Activated CD4-positive, alpha-beta T cell treated with anti-CD3 and anti-CD28 coated beads for 36 hours (primary cell): ENCODE measurements at places on chromosomes 1 and 21. TPM values are rescaled to one million over a fixed set of nuclear protein-coding genes. Genes with fewer than 3 reads are reported as not detected.

DNA sequence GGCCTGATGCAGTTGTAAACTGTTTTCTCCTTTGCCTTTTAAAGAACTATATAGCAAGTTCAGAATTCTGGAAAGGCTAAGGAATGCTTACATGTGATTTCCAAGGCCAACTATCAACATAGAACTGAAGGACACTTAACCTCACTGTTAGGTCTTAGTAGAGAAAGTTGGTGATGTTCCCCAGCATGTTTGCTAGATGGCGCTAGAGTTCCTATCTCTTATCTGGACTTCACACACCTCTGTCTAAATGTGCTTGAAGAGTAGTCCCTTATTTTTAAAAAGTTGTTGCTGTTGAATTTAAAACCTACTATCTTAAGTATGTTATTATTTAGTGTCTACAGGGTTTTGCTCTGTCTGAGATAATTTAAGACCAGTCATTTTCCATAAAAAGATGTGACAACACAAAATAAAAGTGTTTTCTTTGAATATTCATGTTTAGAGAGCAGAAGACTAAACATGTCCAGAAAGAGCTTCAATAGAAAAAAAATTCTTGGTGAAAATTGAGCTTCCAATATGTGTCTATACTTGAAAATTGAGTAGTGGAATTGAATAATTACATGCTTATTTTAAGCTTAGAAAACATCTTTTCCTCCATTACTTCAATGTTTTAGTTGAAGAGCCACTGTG lies 237.3 kb downstream of the S1PR1 start:
- H3K27me3 ChIP-seq: no peaks in the 10 kb centered on the region
- H3K4me1 ChIP-seq: no peaks in the 10 kb centered on the region
- H3K4me3 ChIP-seq: no peak overlapping the region
- peaks cover 9% of the 10 kb centered on the region for H3K36me3 ChIP-seq

DNA sequence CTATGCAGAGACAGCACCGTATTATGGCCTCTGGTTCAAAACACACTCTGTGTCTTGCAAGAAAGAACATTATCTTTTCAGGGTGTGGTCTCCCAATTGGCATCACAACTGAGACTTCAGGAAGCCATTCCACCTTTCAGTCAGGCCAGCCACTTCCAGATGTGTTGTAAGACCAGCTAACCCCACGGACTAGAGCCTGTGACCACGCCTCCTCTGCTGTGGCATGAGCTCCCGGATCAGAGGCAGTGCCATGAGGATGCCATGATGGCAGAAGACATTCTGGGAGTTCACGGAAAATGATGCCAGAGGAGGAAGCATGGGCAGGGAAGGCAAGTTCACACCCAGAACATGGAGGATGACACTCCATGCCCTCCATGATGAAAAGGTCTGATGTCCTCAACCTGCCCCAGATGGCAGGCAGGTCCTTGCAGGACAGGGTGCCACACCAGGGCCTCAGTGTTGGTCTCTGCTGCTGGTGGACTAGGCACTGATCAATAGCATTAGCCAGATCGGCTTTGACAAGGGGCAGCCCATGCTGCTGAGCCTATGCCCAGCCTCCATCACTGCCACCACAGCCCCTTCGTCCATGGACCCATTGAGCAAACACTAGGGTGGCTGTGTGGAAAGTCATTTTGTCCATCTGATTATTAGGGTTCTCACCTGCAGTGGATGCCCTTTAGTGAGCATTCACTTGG lies 341.6 kb downstream of the MATN1 start:
- DNase-seq: no peak
- no peak overlapping the region for H3K4me3 ChIP-seq
- H3K36me3 ChIP-seq: no peaks in the 10 kb centered on the region
- H3K27ac ChIP-seq: no peak overlapping the region

Gene C1QA
- not detected for total RNA-seq

GRCh38 chr1:151367658-151368392 lies 4.7 kb downstream of the SELENBP1 start:
- no peaks in the 10 kb centered on the region for H3K27me3 ChIP-seq
- H3K4me3 ChIP-seq: no peak overlapping the region
- H3K27ac ChIP-seq: no peak overlapping the region
- H3K36me3 ChIP-seq: no peaks in the 10 kb centered on the region
- DNase-seq: no peak

DNA sequence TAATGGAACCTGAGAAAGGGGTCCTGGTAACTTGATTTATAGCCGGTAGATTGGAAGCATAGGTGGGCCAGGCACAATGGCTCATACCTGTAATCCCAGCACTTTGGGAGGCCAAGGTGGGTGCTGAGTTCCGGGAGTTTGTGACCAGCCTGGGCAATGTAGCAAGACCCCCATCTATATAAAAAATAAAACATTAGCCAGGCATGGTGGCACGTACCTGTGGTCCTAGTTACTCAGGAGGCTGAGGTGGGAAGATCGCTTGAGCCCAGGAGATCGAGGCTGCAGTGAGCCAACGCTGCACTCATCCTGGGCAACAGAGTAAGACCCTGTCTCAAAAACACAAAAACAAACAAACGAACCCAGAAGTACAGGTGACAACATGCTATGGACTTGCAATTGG lies 76.5 kb downstream of the ZNF281 start:
- H3K27me3 ChIP-seq: no peaks in the 10 kb centered on the region
- no peak for DNase-seq
- no peak overlapping the region for H3K4me3 ChIP-seq
- H3K36me3 ChIP-seq: no peaks in the 10 kb centered on the region
- H3K4me1 ChIP-seq: peaks cover 20% of the 10 kb centered on the region
- H3K27ac ChIP-seq: no peak overlapping the region

GRCh38 chr1:181099152-181100014 lies 10.9 kb downstream of the IER5 start:
- H3K36me3 ChIP-seq: peaks cover 13% of the 10 kb centered on the region
- DNase-seq: peak; percentile 73
- peak overlapping the region; percentile 56 for H3K4me3 ChIP-seq
- H3K4me1 ChIP-seq: peaks cover 77% of the 10 kb centered on the region

GRCh38 chr1:215728169-215728568 lies 161.1 kb downstream of the KCTD3 start:
- H3K4me1 ChIP-seq: no peaks in the 10 kb centered on the region
- H3K27me3 ChIP-seq: no peaks in the 10 kb centered on the region
- DNase-seq: no peak

DNA sequence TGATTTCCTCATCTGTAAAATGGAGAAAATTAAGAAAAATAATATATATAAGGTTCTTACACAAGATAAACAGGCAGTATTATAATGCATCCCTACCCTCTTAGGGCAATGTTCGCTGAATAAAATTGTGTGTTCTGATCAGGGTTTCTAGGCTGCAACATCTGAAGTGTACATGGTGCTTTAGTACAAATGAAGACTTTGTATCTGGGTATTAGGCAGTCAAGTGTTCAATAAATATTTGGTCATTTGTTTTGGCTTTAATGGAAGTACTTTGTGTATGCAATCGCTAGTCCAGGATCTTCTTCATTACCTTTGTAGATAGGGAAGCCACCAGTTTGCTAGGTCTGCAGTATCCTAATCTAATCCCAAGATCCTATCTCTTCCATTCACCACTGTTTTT lies 28.1 kb downstream of the DNASE2B start:
- no peaks in the 10 kb centered on the region for H3K36me3 ChIP-seq
- DNase-seq: no peak
- no peaks in the 10 kb centered on the region for H3K4me1 ChIP-seq
- H3K4me3 ChIP-seq: no peak overlapping the region

GRCh38 chr21:27407271-27407670 lies 440.4 kb upstream of the ADAMTS5 start:
- no peak overlapping the region for H3K27ac ChIP-seq
- no peaks in the 10 kb centered on the region for H3K36me3 ChIP-seq
- no peak for DNase-seq
- H3K4me1 ChIP-seq: no peaks in the 10 kb centered on the region

- no peaks in the 10 kb centered on the region for H3K36me3 ChIP-seq
- H3K4me1 ChIP-seq: no peaks in the 10 kb centered on the region
- DNase-seq: no peak
- no peak overlapping the region for H3K4me3 ChIP-seq
- H3K27ac ChIP-seq: no peak overlapping the region
Observed at GRCh38 chr1:169149555-169150286, 43.2 kb downstream of the ATP1B1 start.

Gene VAV3
- 1.3 TPM for total RNA-seq

DNA sequence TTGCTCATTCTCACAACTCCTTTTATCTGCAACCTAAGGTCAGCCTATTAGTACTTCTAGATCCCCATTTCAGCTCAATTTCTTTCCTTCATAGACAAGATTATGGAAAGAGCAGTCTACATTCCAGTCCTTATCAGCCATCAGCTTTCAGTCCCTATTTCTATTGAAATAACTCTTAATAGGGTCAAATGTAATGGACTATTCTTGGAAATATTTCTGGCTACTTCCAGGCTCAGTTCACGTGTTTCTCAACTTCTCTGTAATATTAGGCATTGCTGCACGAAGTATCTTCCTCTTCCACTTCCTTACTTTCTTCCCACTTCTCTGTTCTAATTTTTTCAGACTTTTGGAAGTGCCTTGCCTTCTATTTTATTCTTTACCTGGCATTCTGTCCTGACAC lies 232.9 kb upstream of the USP25 start:
- H3K36me3 ChIP-seq: no peaks in the 10 kb centered on the region
- no peak overlapping the region for H3K27ac ChIP-seq
- H3K4me1 ChIP-seq: no peaks in the 10 kb centered on the region
- H3K27me3 ChIP-seq: no peaks in the 10 kb centered on the region

GRCh38 chr1:19668888-19669287 lies 4.2 kb downstream of the HTR6 start:
- no peak overlapping the region for H3K27ac ChIP-seq
- peaks cover 4% of the 10 kb centered on the region for H3K36me3 ChIP-seq
- peaks cover 22% of the 10 kb centered on the region for H3K4me1 ChIP-seq
- H3K4me3 ChIP-seq: no peak overlapping the region
- DNase-seq: no peak
- peaks cover 29% of the 10 kb centered on the region for H3K27me3 ChIP-seq

DNA sequence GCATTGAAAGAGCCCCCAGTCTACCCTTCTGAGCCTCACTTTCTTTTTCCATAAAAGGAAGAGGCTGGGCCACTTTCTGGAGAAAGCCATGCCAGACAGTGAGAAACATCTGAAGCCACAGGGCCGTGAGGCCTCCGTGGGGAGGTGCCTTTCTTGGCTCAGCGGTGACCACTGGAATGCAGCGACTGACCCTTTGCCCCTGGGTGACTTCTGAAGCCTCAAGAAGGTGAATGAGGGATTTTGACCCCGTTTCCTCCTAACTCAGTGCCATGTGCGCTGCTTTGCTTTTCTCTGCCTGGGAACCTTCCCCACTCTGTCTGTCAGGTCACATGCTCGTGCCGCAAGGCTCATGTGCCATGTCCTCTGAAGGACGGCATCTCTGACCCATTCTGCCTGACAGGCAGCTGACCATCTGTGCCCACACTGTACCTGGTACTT lies 44.7 kb upstream of the A3GALT2 start:
- no peak overlapping the region for H3K27ac ChIP-seq
- no peak overlapping the region for H3K4me3 ChIP-seq
- DNase-seq: no peak
- peaks cover 5% of the 10 kb centered on the region for H3K4me1 ChIP-seq

- peaks cover 2% of the 10 kb centered on the region for H3K4me1 ChIP-seq
- H3K27me3 ChIP-seq: no peaks in the 10 kb centered on the region
- no peak overlapping the region for H3K4me3 ChIP-seq
- H3K27ac ChIP-seq: no peak overlapping the region
- no peaks in the 10 kb centered on the region for H3K36me3 ChIP-seq
Observed at GRCh38 chr21:22516230-22516629, 1518.0 kb downstream of the NCAM2 start.

Gene SLC37A1
- 18.2 TPM for total RNA-seq

Gene STYXL2
- not detected for total RNA-seq

DNA sequence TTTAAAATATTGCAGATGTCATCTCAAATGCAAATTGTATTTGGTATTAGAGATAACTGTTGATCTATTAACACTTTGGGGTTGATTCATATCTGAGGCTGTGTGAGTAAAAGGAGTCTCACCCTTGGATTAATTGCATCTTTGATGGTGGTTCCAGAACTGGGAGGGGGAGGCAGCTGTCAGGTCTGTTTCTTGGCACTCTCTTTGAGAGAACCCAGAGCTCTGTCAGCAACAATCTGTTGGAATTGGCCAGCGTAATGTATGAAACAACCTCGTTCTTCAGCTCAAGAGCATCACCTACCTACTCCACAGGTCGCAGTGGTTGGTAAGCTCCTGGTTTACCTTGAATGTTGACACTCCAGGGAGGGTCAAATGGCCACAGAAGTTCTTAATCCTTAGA lies 424.1 kb downstream of the CAMTA1 start:
- H3K4me1 ChIP-seq: no peaks in the 10 kb centered on the region
- no peaks in the 10 kb centered on the region for H3K36me3 ChIP-seq
- no peak overlapping the region for H3K27ac ChIP-seq
- H3K4me3 ChIP-seq: no peak overlapping the region

GRCh38 chr21:44984792-44985440 lies 45.1 kb downstream of the SLX9 start:
- H3K27me3 ChIP-seq: no peaks in the 10 kb centered on the region
- H3K27ac ChIP-seq: no peak overlapping the region
- no peak overlapping the region for H3K4me3 ChIP-seq
- peak; percentile 5 for DNase-seq
- H3K4me1 ChIP-seq: no peaks in the 10 kb centered on the region

Gene S100A11
- 361 TPM for total RNA-seq

DNA sequence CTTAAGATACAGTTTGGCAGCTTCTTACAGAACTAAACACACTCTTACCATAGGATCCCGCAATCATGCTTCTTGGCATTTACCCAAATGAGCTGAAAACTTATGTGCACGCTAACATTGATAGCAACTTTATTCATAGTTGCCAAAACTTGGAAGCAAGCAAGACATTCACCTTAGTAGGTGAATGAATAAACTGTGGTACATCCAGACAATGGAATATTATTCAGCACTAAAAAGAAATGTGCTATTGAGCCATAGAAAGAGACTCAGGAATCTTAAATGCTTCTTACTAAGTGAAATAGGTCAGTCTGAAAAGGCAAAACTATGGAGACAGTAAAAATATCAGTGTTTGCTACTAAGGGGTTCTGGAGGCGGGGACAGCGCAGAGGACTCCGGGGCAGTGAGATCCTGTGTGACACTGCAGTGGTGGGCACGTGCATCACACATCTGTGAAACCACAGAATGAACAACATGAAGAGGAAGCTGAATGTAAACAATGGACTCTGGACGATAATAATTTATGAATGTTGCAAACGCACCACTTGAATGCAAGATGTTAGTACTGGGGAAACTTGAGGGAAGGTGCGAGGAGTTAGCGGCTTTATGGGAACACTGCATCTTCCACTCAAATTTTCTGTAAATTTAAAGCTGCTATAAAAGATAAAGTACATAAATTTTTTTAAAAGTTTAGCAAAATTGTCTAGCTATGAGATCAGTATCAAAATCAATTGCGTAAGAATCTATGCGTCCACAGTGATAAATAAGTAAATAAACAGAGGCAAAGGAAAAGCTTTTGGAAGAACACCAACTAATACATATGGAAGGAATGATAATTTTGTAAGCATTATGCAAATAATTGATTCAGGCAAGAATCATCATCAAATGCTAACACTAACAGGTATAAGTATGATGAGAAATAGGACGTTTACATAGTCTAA lies 15.4 kb upstream of the SPATC1L start:
- no peak for DNase-seq
- no peaks in the 10 kb centered on the region for H3K27me3 ChIP-seq
- H3K4me3 ChIP-seq: no peak overlapping the region
- no peaks in the 10 kb centered on the region for H3K4me1 ChIP-seq
- H3K36me3 ChIP-seq: peaks cover 32% of the 10 kb centered on the region

Gene OR2G6
- not detected for total RNA-seq
